ENCODE measurements at places on chromosomes 11 and 22.

DNA sequence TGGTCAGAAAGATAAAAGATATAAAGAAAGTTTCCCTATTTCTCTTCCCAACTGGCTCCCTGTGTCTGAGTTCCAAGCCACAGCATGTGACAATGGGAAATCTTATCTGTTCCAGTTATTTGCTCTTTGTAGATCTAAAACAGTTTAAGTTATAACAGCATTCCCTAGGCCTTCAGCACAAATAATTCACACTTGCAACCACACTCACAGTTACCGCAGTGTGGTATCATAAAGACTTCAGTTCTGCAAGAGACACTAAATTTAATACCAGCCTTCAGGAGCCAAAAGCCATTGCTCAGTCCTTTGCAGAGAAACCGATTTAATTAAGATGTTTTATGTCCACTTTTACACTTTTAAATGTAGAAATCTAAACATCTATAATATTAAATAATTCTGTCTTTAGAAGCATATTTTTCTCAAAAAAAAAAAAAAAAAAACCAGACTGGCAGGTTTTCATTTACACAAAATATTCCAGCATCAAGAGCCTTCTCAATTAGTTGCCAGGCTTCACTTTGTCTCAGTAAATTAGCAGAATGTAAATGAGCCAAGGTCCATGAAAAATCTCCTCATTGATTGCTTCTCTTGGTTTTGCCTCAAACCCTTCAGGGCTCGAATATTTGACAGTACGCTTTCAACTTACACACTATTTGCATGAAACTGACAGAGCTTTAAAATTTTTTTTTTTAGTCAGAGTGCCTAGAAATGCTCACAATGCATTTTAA lies 300.0 kb upstream of the DDI1 start:
- DNase-seq: no peak

- no peak for DNase-seq
Observed at GRCh38 chr11:114017723-114018122, 41.8 kb upstream of the ZBTB16 start.

DNA sequence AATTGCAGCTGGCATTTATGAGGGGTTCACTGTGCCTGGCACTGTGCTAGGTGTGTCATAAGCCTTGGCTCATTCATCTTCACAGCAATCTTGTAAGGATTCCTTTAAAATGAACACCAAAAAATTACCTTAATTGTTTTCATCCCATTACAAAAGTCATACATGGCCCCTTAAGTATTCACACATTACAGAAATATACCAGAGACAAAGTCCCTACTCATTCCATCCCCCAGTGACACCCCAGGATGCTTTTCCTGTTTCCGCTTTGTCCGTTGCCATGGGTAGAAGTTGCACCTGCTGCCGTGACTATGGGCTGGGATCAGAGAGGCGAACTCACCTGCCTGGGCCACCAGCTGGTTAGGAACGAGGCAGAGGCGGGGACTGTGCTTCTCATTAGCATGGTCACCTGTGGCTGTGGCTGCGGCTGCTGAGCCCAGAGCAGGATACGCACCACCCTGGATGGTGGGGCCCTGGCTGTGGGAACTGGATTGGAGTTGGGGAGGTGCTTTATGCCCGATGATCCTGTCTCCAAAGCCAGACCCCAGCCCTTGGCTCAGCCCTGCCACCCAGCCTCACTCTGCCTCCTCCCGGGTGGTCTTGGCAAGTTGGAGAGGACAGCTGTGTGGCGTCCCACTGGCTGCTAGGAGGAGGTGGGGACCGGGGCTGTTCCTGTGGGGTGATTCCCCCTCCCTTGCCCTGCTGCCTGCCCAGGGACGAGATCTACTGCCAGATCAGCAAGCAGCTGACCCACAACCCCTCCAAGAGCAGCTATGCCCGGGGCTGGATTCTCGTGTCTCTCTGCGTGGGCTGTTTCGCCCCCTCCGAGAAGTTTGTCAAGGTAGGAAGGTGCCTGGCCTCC lies 60.8 kb downstream of the MYO7A start:
- DNase-seq: no peak

DNA sequence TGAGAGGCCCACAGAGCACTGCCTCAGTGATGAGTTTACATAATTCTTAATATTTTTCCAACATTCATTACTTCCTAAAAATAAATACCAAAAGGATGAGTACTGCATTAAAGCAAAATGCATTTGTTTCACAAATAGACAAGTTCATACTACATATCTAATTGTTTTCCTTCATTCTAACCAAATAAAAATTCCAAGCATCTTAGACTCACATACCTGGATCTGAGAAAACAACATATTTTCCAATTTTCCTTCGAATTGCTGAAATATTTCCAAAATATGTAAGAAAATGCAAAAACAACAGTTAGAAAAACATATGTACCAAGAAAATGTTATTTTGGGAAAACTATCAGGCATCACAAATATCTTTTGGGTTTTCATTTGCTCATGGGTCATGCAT lies 127.9 kb upstream of the CEP126 start:
- DNase-seq: no peak

DNA sequence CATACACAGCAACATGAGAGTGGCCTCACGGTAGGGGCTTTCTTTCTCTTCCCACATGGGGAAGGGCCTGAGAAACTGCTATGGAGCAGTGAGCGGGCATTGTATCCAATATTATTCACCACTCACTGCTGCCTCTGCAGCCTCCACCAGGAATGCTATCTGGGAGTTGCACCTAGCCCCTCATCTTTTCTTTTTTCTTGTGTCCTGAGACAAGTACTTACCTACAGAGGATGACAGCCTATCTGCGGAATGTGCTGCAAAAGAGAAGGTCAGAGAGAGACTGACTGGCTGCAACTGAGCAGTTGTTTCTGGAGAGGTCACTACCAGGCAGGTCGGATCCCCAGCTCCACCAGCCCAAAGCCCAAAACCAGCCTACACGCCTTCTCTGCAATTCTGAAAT lies 52.1 kb upstream of the HTATIP2 start:
- DNase-seq: no peak

- no peak for DNase-seq
Observed at GRCh38 chr11:128581561-128582272, 5.6 kb downstream of the ETS1 start.

All from activated CD8-positive, alpha-beta memory T cell treated with anti-CD3 and anti-CD28 coated beads, Interleukin-2, amount 50 U/mL, for 4 hours (primary cell).